ENCODE measurements at places on chromosomes 3 and 15.

DNA sequence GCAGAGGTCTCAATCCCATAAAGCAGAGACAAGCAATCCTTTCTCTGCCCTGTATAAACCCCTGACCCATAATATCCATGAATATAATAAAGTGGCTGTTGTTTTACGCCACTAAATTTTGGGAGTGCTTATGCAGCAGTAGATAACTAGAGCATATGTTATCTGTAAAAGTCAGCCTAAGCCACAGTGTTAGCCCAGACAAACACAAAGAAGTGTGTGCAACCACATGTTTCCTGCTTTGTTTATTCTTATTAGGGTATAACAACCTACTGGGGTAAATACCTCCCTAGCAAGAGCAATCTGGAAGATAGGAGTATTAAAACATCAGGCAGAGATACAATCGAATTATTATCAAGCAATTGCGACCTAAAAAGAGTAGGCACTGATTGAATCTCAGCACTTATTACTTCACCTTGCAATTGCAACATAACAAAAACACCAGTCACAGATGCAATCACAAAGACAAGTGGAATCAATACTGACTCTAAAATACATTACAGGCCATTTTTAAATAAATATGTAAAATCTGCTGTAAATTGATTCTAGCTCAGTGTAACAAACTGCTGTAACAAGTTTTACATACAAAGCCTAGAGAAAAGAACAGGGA is 94.6 kb upstream of the UBE2E2 start:
- no peak for DNase-seq

GRCh38 chr3:128107834-128108233 is 15.8 kb downstream of the RUVBL1 start:
- no peak for DNase-seq

- no peak for DNase-seq
These were observed 70.8 kb downstream of the EFCAB12 start for GRCh38 chr3:129357616-129358015.

- DNase-seq: no peak
These were observed 27.5 kb downstream of the PLOD2 start for GRCh38 chr3:146133441-146133840.

- DNase-seq: no peak
These were observed 33.4 kb downstream of the LRRFIP2 start for GRCh38 chr3:37140899-37141541.

GRCh38 chr3:111128884-111129283 is 57.3 kb downstream of the NECTIN3 start:
- DNase-seq: no peak

DNA sequence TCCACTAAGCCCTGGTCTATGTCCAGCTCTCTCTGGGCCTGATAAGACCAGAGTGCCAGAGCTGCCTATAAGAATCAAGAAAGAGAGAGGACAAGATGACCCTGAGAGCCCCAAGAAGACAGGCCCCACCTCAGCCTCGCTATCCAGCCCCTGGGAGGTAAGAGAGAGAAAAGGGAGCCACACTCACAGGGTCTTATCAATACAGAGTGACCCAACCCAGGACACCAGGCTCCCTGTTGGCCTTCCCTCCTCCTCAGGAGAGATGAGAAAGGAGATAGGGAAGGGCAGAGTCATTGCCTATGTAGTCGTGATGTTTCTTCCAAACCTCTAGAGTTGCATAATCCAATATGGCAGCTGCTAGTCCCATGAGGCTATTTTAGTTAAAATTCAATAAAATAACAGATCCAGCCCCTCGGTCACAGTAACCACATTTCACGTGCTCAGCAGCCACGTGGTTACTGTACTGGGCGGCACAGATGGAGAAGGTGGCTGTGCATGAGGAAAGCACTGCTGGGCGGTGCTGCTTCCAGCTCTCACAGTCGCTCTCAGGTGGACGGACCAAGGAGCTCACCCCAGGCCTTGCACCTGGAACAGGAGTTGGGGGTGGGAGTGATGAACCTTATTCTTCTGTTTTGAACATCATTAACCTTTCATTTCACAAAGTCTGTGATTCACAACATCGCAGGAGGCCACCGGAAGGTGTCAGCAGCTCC is 525.8 kb downstream of the SHQ1 start:
- DNase-seq: no peak

DNA sequence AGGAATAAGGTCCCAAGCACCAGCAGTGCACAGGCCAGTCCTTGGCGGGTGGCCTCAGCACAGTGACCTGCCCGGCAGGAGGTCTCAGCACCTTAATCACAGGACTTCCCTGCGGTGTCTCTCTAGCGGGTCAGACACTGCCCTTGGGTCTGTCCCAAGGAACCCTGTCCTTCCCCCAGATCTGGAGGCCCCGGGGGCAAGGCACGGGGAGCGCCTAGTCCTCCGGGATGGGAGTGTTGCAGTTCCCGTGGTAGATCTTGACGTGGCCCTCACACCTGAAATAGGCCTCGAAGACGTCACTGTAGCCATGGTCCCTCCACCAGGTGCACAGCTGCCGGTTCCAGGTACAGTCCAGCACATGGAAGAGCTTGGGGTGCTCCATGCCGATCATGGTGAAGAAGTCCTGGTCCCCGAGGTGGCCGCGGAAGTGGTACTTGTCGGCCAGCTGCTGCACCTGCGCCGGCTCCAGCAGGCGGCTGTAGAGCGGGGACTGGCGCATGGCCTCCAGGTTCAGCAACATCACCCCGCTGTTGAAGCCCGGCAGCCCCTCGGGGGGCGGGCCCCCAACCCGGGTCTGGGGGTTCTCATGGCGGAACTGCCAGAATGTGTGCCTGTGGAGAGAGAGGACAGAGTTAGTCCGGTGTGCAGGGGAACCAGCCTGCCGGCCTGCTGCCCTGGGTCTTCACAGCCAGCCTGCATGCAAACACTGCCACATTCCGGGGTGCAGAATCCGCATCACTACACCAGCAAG is 201.3 kb downstream of the XXYLT1 start:
- no peak for DNase-seq

DNA sequence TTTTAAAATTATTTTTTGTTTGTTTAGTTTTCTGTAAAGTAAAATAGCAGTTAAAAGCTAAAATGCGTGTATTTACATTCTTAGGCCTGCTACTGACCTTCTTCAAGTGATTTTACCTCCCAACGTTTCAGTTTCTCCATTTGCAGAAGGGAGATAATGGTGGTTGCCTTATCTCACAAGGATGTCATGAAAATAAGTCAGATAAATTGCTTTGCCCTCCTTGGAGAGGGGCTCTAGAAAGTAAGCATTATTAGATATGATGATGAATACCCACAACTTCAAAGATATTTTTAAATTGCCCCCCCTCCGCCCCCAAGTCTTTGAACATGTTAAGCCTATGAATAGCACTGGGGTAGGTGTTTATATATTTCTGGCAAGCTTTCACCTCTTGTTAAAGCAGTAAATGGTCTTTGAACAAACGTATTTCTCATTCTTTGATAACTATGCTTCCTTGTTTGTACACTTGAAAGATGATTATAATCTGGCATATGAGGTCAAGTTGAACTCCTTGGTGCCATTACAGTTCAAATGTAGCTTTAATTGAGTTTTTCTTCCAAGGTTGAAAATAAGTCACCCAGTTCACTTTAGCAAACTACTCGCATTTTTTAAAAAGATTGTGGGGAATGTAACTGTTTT is 6.4 kb downstream of the TERC start:
- DNase-seq: no peak

DNA sequence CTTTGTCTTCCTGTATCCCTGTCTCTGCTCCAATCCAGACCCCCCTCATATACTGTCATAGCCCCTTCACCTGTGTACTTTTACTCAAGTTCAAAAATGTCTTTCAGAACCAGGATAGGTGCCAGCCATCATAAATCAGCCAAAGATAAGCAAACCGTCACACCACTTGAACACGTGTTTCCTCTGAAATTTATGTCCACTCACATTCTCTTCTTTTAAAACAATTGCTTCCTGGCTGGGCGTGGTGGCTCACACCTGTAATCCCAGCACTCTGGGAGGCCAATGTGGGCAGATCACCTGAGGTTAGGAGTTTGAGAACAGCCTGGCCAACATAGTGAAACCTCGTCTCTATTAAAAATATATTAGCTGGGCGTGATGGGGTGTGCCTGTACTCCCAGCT is 74.1 kb downstream of the IGF2BP2 start:
- DNase-seq: no peak

DNA sequence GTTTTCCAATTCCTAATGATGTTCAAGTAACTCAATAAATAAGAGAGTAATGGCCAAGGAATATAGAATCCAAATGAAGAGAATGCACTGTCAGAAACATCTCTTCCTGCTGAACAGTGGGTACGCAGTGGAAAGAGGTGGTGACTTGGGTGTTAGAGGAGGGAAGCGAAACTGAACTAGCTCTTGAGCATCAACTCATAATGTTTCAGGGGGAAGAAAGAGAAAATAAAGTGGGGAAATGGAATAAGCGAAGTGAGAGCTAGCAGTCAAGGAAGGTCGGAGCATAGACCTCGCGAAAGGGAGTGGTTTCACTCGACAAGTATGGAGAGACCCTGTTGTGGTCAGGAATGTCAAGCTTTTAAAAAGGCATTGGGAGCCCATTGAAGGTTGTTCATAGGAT is 309.5 kb downstream of the GAP43 start:
- DNase-seq: no peak

GRCh38 chr3:52220380-52221026 is 4.9 kb downstream of the TLR9 start:
- DNase-seq: peak; percentile 86

DNA sequence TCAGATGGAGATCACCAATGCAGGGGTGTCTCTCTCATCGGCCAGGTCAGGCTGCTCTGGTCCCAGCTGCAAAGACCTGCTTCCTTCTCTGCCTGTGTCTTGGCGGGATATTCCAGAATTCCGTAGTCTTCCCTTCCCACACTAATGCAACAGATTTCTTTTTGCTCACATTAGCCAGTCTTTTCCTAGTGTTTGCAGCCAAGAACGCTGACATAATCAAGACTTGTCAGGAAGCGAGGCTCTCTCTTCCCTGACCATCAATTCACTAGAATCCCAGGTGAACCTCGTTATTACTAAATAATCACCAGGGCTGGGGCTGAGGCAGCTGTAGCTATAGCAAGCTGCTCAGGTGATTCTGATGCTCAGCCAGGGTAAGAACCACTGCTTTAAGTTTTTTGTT is 43.2 kb upstream of the ACKR4 start:
- DNase-seq: no peak

DNA sequence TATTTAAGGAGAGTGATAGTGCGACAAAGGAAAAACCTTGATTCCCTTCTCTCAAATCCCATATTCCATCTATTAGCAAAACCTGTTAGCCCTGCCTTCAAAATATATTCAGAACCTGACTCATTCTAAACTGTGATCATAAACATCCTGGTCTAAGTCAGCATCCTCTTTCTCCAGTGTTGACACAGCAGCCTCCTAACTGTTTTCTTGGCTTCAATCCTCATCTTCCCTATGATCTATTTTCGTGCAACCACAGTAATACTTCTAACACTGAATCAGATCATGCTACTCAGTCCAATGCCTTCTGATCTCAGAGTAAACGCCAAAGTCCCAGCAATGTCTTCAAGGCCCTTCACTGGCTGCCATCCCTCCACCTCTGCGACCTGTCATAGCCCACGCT is 785.1 kb downstream of the EDEM1 start:
- no peak for DNase-seq

DNA sequence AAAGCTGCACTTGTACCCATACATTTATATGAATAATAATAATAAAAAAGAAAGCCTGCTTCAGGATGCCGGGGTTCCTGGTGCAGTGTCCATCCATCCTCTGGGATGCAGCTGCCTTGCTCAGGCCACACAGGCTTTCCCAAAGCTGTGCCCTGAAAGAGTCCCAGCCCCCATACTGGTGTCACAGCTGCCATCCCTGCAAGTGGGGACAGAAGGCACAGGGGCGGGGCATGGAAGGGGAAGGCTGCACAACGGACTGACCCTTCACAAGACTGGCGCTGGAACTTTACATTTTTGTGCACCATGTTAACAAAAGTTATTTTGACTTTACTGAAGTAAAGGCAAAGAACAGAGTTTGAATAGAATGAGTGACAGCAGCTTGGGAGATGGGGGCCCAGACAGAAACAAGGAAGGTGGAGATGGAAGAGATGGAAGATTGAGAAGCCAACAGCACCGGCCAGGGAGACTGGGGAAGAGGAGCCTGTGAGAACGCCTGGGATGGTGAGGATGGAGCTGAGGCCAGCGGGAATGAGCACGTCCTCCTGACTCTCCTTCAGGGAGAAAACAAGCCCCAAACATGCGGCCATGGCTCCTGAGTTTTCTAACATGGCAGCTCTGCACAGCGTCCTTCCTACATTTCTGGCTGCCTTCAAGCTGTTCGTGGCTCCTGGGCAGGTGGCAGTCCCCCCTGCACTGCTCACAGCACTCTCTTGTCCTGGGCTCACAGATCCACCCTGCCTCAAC is 73.1 kb downstream of the ABTB1 start:
- no peak for DNase-seq

DNA sequence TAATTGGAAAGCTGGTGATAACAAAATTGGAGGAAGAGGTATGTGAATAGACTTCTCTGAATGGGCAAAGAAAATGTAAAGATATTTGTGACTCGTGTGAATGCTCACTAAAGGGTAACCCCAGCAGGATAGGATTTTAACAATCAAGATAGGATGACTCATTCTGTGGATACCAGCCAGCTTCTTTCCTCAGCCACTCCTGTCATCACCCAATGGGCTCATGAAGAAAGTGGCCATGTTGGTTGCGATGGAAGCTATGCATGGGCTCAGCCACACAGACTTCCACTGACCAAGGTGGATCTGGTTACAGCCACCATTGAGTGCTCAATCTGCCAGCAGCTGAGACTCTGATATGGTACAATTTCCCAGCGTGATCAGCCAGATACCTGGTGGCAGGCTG is 40.9 kb downstream of the STRIT1 start:
- DNase-seq: no peak

GRCh38 chr3:72441284-72441994 is 406.8 kb downstream of the SHQ1 start:
- no peak for DNase-seq

DNA sequence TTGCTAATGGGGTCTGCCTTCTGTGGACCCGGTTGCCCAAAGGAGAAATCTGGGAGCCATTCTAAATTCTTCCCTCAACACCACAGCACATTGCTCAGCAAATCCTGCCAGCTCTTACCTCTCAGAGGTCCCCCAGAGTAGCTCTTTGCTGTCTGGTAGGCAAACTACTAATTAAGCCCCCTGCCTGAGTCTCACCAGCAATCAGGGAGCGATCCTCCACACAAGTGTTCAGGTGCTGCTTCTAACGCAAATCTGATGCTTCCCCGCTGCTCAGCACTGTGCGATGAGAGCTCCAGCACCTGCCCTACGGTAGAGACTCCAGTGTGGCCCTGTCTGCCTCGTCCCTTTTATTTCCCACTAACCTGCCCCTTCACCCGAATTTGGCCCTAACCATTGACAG is 60.5 kb downstream of the HCN4 start:
- no peak for DNase-seq

DNA sequence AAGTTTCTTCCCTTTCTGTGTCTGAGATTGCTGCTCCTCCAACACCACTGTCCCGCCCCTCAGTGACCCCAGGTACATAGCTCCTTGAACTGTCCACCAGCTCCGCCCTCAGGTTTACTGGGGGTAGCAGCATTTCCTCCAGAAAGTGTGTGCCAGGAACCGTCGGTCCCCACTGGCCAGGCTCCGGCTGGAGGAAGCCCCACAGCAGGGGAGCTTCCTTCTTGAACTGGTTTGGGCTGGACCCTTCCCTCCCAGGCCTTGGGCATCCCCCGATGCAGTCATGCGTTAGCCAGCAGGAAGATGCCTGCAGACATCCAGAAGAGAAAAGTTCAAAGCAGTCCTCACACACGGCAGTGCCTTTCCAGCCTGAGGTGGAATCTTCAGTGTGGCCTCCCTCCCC is 19.7 kb downstream of the PAK6 start:
- DNase-seq: no peak

- DNase-seq: no peak
These were observed 45.7 kb downstream of the ZBTB38 start for GRCh38 chr3:141413801-141414689.
